ENCODE measurements at places on chromosomes 4 and X.

GRCh38 chr4:23916282-23916681 lies 26.4 kb upstream of the PPARGC1A start:
- DNase-seq, result no peak

DNA sequence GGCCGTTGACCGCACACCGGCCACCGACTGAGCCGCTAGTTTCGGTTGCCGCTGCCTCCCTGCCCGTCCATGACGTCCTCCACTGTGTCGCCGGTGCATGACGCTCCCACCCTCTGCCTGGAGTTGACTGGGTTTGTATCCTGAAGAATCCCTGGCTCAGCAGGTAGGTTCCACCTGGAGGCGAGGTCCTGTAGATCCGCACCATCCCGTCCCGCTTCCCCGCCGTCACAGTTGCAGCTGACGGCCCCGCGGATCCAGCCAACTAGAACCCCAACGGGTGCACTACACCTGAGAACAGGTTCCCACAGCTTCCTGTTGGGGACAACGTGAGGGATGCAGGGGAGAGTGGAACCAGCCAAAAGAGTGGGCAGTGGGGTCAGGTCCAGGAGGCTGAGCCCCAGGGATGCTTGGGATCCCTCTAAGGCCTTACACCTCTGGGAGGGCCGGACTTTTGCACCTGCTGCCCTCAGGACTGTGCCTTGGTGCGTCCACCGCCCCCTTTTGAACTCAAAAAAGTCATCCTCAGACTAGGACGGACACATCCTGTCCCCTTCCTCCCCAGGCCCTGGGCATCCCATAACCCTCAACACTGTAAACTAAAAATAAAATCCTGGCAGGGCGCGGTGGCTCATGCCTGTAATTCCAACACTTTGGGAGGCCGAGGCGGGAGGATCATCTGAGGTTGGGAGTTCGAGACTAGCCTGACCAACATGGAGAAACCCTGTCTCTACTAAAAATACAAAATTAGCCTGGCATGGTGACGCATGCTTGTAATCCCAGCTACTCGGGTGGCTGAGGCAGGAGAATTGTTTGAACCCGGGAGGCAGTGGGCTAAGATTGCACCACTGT lies 1.1 kb upstream of the SLBP start:
- DNase-seq, result no peak

DNA sequence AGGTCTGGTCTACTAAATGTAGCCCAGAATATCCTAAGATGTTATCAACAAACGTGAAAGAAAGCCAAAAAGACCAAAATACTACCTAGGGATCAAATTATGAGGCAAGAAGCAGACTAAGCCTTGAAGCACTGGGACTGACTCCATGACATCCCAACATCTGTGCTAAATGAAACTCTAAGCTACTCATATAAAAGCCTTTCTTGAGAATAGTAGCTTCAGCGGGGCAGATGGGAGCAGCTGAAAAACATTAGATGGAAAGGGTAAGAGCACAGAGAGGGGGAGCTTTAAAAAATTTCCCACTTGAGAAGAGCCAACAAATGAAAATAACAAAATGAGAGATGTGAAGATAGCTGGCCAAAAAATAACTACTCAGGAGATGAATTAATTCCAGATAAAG lies 81.7 kb downstream of the MAD2L1 start:
- DNase-seq, result no peak

DNA sequence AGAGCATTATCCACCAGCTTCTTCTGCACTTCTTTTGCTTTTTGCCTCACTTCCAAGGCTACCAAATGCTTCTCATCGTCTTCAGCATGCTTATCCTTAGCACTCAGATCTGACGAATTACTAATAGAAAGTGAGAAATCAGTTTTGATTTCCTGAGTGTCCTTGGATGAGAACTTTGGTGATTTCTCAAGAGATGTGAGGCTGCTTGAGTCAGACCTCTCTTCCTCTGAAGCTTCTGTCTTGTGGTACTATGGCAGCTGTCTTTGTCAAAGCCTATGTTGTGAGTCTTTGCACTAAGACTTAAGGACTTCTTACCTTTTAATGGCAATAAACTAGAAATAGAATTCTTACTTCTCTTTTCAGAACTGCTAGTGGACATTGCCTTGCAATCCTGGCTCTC lies 169.9 kb downstream of the CPE start:
- DNase-seq, result no peak

DNA sequence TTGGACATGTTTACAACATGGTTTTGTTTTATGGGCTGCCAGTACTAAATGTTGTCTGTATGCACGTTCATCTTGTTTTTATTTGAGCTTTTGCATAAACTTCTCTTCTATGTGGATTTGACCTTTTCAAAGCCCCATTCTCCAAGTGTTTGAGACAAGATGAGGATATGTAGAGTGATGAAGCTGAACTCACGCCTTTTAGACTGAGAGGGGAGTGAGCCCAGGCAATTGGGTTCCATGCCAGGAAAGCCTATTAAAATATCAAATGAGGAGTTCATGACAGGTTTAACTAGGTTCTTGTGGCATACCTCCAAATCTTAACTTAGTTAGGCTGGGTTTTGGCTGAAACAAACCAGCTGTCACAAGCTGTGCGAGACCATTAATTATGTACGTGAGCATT lies 170.4 kb upstream of the LDB2 start:
- DNase-seq, result no peak
